ENCODE measurements at places on chromosomes 2 and 18.

DNA sequence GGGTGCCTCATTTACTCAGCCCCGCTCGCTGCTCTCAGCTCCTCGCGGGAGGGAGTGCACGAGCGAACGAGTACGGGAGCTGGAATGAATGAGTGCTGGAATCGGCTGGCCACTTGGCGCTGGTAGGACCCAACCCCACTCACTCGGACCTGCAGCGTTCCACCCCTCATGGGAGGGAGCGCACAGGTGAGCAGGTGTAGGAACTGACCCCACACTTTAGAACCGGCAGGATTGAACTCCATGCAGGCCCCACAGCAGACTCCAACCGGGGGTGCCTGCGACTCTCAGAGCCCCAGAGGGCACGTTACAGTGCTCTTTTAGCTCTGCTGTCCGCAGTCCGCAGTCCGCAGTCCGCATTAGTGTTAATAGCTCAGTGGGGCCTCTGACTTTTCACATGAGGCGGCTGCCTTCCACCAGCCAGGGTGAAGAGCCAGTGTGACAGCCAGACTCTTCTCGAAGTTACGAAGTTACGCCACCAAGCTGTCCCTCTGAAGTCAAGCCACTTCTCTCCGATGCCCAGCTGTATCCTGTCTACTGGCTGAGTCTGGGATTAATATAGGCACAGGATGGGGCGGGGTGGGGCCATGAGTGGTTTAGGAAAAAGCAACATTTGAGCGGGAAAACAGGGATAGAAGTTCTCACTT lies 102.7 kb upstream of the ARHGAP15 start:
- no peak for DNase-seq

GRCh38 chr2:239145106-239145505 lies 255.7 kb downstream of the HDAC4 start:
- no peak for DNase-seq

DNA sequence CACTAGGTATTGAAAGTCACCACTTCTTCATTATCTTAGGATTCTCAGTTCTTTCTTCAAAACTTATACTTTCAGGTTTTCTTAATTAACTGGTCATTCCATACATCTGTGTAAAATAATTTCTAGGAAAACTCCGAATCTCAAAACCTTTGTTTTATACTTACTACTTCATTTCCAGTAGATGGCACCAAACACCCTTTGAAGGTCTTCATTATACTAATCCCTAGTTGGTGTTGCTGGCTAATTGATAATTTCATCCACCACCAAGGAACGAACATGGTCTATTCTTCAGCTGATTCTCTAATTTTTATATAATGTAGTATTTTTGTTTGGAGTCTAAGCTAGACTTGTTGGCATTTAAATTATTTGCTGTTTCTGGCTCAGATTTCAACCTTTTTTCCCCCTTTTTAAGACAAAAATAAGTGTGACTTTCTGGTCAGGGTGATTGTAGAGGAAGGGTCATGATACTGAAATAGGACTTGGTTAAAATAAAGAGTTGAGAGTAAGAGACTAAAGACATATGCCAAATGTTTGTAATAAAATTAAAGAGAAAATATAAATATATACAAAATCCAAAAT lies 2.8 kb upstream of the MXD1 start:
- peak; percentile 61 for DNase-seq

DNA sequence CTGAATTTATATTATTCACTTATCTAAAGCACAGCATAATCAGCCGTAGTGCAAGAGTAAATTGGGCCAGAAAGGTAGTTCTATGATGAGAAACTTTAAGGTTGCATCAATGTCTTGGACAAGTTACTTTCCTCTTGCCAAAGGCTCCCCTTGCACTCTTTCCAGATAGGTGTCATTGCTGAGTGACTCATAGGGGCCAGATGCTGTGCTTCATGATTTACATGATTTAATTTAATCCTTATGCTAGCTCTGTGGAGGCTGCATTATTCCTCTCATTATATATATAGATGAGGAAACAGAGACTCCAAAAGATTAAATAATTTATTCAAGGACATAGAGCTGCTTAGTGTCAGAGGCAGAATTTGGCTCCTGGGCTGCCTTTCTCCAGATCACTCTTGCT lies 5.0 kb downstream of the CFAP221 start:
- peak; percentile 89 for DNase-seq

All from fibroblast of upper back skin (primary cell).